ENCODE measurements at places on chromosomes 11 and 22.

DNA sequence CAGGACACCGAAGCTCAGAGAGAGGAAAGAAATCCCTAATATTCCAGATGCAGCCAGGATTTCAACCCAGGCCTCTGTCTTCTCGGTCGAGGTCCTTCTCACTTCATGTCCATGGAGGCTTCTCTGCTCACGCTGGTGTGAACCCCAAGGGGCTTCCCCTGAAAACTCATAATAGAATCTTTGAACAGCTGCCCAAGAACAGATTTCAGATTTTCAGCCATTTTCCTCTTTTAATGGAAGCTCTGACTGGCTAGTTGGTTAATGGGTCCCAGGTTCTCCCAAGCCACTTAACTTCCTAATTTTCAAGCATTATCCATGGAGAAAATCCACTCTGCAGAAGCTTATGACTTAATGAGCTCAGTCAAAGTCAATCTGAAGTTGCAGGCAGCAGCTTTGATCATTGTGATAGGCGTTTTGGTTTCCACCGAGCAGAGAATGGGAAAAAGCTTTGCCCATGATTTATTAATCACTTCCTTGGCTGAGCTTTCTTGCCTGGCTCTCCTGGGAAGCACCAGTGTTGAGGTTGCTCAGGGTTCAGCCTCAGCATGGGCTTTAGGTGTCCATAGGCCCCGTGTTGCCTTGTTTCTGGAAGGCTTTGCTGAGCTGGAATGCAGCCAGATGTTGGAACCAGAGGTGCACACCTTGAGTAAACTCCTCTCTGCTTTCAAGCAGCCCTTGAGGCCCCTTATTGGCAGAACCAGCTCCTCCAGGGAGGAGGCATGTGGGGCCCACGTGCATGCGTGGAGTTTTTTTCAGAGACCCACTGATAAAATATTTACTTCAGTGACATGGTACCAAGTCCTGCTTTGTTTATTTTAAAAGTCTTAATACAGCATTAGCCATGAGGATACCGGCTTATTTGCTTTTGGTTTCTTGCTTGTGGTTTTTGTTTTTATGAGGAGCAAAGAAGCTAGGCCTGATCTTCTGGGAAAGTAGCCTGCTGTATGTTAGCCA, 25.5 kb downstream of the LDLRAD3 start:
- DNase-seq: no peak

DNA sequence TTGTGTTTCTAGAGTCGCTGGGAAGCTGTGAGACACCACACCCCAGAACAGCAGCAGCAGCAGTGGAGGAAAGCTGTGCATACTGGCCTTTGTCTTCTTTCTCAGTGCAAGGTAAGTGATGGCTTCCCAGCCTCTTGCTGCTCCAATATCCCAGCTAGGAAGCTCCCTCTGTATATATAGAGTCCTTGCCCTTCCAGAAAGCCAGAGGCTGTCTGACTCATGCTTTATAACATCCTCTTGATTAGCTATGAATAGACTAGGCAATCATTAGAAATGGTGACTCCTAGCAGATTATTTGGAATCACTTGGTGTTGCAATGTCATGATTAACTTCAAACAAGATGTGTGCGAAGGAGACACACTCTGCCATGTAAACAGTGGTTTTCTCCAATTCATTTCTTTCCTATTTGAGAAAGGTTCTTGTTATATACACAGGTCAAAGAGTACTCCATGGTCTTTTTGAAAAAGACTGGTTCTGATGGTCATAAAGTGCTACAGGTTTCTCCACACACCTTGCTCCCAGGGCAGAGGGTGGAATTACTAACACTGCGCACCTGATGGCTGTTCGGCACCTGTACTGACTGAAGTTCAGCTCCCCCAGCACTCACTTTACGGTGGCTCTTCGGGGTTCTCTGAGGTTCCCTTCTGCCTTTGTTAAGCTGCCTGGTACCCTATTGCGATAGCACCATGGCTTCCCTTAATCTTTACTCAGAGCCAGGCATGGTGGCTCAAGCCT, at the start of gene MMP1:
TSS of gene MMP1 (minus strand) at position 149 of the 735 bp plus-strand sequence. CDS start at position 81, 68 bp downstream.
- no peak for DNase-seq

DNA sequence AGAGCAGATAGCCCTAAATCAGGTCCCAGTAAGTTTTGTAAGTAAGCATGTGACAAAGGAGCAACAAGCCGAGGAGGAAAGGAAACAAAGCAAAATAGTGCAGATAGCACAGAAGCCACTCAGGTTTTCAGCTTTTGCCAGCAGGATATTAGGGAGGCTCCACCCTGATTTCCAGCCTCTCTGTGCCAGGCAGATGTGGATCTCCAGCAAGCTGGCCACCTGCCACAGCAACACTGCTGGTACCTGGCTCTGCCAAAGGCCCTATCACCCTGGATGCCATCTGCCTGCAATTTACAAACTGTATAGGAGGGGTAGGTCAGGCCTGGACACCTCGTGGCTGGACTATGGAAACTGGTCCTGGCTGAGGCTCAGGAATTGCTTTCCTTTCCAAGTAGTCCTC, 12.2 kb upstream of the NNMT start:
- no peak for DNase-seq

- DNase-seq: no peak
Measured at GRCh38 chr22:35526333-35526979, 14.2 kb upstream of the RASD2 start.

DNA sequence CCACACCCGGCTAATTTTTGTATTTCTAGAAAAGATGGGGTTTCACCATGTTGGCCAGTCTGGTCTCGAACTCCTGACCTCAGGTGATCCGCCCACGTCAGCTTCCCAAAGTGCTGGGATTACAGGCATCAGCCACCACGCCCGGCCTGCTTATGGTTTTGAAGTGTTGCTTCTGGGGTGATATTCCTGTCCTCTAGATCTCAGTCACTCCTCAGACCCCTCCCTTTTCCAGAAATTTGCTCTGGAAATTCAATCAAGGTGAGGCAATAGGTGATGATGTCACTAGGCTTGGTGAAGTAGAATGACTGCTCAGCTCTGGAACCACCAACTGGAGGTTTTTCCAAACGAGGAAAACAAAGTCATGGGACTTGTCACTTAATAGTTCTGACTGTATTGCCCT, 36.6 kb upstream of the CREB3L1 start:
- no peak for DNase-seq

DNA sequence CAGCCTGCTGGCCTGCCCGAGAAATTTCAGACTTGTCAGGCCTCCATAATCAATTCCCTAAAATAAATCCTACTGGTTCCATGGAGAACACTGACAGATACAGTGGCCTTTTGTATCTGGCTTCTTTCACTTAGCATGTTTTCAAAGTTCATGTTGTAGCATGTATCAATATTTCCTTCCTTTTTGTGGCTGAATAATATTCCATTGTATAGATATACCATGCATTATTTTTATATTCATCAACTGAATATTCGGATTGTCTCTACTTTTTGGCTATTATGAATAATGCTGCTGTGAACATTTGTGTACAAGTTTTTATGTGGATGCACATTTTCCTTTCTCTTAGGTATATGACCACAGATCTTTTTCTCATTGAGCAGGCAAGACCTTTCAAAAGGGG, 10.4 kb downstream of the SPTY2D1 start:
- no peak for DNase-seq

GRCh38 chr11:57834852-57835251, 73.2 kb downstream of the CTNND1 start:
- no peak for DNase-seq

- no peak for DNase-seq
Measured at GRCh38 chr22:50035131-50035881, 22.7 kb upstream of the IL17REL start.

- DNase-seq: no peak
Measured at GRCh38 chr11:118215262-118215661, 9.5 kb downstream of the JAML start.

DNA sequence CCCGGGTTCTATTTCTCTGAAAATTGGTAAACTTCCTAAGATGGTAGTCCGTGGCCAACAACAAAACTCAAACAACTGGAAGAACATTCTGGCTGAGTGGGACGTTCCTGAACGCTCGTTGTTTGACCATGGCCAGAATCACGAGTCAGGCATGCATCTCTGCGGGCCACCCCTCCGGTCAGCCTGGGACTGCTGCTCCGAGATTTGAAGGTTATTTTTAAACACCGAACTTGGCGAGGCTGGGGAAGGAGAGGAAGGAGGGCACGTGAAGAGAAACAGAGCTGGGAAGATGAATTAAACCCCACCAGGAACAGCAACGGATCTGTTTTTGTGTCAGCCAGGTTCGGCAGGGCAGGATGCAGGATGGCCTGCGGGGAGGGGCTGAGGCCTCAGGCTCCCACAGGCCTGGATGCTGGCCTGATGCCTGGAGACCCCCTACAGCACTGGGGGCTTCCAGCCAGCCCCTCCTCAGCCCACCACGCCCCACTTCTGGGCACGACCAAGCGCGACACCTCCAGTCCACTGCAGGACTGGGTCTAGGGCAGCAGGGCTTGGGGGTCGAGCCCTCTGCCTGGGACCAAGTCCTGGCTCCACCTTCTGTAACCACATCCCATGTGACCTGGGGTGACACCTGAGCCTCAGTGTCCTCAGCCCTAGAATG, 5.1 kb downstream of the SHISAL1 start:
- no peak for DNase-seq

GRCh38 chr11:119356349-119357031, 10.0 kb upstream of the MFRP start:
- DNase-seq: peak; percentile 46

GRCh38 chr22:26008587-26008986, 160.7 kb upstream of the SEZ6L start:
- DNase-seq: no peak

GRCh38 chr11:60854140-60854846, 1.5 kb downstream of the PTGDR2 start:
- no peak for DNase-seq

DNA sequence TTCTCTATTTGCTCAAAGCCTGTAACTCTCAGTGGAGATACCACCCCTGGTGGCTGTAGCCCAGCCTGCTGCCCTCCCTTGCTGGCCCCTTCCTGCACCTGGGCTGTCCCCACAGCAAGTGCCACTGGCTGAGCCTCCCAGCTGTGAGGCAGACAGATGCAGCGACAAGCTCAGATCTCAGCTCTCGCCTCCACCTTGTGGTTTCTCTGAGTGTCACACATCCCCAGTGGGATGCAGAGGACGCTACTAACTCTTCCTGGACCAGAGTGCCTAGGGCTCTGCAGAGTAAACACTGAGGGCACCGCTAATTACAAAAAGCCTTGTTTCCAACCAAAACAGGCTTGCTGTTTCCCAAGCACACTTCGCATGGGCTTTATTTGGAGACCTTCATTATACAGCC, 8.9 kb downstream of the YPEL1 start:
- peak; percentile 78 for DNase-seq

DNA sequence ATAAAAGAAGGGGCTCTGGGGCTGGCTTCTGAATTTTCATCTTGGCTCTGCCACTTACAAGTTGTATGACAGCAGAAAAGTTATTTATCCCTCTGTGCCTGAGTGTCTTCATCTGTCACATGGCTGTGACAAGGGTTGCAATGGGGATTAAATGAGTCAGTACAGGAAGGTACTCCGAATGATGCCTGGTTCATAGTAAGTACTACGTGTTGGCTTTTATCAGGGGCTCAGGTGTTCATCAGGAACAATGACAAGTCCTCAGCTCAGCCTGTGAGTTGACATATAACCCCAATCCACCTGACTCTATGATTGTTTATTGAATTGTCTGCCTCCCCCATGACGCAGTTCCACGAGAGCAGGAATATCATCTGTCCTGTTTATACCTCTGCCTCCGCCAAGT, 45.7 kb downstream of the PAMR1 start:
- DNase-seq: no peak

DNA sequence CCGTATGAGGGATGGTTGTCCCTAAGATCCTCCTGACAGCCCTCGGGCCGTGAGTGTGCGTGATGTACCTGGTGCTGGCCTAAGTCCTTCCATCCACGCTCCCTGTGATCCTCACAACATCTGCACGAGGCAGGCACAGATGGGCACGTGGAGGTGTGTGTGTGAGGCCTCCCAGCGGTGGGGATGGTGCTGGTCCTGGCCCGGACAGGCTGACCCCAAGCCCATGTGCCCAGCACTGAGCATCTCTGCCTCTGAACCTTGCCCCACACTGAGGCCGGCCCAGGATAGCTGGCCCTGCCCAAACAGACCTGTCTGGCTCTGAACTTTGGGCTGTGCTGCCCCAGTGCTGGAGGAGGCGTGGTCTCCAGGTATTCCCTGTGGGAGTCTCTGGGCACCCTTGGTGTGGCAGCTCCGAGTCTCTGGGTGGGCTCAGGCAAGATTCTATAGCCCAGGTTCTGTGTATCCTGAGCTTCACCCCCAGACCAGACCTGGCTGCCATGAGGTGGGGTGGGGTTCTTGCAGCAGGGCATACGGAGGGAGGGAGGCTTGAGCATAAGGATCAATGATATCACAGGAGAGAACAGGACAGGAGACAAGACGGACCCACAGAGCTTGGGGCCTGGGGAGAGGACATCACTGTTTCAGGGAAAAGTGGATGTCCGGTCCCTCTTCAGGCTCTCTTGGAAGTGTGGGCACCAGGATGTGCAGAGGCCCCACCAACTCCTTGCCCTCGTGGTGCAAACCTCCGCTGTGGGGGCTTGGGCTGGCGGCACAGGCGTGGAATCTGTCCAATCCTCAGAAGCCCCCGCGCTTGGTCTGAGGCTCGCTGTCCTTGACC, 881.8 kb downstream of the BRD1 start:
- no peak for DNase-seq

GRCh38 chr11:63907808-63908530, 9.0 kb downstream of the RCOR2 start:
- DNase-seq: no peak

GRCh38 chr22:30495041-30495784, 10.3 kb downstream of the SEC14L4 start:
- DNase-seq: no peak

- DNase-seq: no peak
Measured at GRCh38 chr22:25673713-25674112, 68.3 kb upstream of the MYO18B start.
